Stimulated activated CD4-positive, alpha-beta T cell treated with anti-CD3 and anti-CD28 coated beads, Interleukin-12 subunit alpha, Interleukin-12 subunit beta, amount 100 ng/mL, for 48 hours (primary cell): ENCODE measurements at places on chromosomes 16 and 17.
A peak's percentile ranks its signal among the peaks of the same experiment; 100 is the strongest.

GRCh38 chr16:53714205-53715022 is 10.5 kb downstream of the FTO start:
- DNase-seq, result no peak

- no peak for DNase-seq
These were observed 572 bp downstream of the MPG start for GRCh38 chr16:78444-79150.

DNA sequence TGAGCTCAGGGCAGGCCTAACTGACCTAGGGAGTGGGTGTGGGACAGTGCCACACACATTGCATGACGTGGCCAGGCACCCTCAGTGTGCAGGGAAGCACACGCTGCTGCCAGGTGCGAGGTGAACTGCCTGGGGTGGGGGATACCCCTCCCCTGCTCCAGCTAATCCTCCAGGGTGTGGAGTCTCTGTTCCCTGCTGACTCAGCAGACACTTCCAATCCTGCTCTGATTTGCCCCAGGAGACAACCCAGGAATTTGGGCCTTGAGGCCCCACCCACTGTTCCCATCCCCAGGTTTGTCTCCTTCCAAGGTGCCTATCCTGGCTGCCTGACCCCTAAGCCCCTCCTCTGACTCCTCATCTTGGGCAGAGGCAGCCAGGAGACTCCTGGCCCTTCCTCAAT is 10.7 kb downstream of the DLX3 start:
- DNase-seq, result no peak

GRCh38 chr17:21212826-21213637 is 929 bp downstream of the TMEM11 start:
- no peak for DNase-seq

GRCh38 chr16:87762620-87763019 is 3.2 kb downstream of the KLHDC4 start:
- no peak for DNase-seq

GRCh38 chr17:42672038-42672437 is 4.8 kb downstream of the PLEKHH3 start:
- DNase-seq, result no peak

- no peak for DNase-seq
These were observed 36.2 kb downstream of the YPEL2 start for GRCh38 chr17:59367657-59368045.

GRCh38 chr16:70687671-70688245 is 1.9 kb upstream of the MTSS2 start:
- DNase-seq, result no peak

- DNase-seq, result peak; percentile 12
These were observed 628 bp downstream of the GABARAPL2 start for GRCh38 chr16:75566758-75567255.

DNA sequence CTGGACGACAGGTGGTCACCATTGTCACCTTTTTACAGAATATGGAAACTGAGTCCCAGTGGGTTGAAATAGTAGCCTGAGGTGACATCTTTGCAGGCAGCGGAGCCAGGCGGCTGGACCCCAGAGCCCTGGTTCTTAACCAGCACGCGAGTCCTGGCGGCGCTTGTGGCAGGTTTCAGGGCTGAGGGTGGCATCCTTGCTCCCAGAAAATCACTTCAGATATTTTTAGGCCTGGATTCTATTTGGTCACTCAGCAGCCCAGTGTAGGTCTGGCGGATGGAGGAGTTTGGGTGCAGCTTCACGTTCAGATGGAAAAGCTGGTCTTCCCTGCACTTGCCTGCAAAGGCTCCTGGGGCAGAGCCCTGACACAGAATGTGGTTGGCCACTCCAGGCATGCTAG is 354.0 kb downstream of the SNX29 start:
- no peak for DNase-seq

DNA sequence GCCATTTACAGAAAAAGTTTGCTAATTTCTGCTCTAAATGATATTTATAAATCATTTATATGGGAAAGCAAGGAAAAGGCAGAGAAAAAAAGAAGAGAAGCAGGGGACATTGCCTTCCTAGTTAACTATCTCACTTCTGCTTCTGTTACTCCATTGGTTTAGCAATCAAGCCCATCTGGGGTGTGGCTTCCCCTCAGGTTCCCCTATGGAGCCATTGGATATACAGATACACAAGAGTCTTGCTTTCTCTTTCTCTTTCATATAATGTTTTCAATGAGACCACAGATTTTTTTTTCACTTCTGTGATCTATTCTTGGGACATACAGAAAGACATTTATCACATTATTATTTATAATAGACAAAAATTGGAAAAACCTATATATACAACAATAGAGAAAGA is 105.6 kb upstream of the TOM1L1 start:
- DNase-seq, result no peak

DNA sequence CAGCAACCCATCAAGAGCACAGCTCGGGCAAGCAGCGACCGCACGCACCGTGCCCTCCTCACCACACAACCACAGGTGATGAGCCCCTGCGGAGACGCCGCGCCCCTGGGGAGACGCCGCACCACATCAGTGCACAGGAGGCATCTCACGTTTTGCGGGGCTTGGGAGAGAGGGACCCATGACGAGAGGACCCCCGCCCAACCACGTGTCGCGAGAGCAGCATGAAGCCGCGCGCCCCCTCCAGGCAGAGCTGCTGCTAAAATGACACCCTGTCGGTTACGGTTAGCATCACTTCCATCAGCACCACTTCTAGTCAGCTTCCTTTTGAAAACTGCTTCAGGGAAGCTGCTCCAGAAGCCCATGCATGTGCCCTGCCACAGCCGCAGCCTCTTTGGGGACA is 45.3 kb downstream of the KLHDC4 start:
- no peak for DNase-seq

DNA sequence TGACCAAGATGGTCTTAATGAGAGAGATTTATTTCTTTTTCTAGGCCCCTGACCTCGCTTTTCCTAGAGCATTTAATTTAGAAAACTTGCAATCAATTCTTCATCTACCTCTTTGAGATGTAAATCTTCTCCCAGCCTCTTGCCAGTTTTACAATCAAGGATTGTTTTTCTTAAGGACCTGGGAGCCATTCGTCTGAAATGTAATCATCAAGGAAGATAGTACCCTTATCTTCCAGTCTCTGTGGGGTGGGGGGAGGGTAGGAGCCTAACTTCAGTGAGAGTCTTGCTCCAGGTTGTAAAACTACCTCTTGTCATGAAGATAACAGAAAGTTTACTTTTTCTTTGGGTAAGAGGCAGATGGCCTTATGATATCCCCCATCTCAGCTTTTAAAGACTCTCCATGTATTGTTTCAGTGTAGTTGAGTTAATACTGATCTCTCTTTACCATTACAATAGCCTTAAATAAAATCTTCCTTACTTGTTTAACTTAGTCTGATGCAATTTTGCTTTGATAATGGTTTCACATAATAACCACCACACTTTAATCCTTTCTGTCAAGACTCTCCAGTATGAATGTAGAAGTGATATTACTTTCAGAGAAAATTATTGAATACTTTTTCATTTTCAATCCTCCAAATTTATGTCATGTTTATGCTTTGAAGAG is 110.2 kb upstream of the CPHXL start:
- no peak for DNase-seq

DNA sequence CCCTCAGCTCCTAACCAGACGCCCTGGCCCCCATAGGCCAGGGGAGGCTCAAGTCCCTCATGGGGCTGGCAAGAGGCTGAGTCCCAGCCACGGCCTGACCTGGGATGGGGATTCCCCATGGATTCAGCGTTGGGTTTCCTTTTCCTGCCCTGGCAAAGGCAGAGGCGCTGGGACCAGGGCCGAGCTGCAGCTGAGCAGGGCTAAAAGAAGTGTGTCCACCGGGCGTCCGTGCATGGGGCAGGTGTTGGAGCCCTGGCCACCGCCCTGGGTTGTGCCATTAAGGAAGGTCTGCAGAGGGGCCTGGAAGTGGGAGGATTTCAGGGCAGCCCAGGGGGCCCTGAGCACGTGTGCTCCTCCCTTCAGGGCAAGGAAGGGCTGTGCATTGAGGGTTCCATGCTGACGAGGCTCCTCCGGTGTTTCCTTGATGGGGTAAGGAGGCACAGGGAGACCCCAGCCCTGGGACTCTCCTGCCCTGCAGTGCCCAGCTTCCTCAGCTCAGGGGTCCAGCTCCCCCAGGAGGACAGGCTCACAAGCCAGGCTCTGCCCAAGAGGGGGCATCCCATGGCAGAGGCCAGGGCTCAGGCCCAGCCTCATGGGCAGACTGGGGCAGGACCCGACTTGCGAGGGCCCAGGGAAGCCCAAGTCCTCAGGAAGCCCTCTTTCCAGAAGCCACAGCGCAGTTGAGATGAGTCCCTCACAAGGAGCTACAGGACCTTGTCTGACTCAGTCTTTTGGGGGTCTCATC is 10.1 kb downstream of the TBC1D26 start:
- DNase-seq, result no peak

DNA sequence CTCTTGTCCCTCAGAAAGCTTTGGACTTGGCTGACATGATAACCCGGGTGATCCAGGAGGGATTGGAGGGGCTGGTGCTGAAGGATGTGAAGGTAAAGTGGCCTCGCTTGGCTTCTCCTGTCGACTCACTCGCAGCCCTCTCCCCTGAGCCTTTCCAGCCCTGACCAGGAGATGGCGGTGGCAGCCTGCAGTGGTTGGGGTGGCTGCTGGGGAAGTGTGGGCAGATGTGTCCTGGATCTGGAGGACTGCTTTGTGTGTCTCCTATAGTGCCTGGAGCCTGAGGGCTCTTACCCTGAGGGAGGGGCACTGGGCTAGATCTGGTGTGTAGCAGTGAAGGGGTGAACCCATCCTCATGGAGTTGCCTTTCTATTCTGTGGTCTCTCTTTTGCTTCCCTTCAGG is 17.9 kb downstream of the LIG3 start:
- DNase-seq, result peak; percentile 80

DNA sequence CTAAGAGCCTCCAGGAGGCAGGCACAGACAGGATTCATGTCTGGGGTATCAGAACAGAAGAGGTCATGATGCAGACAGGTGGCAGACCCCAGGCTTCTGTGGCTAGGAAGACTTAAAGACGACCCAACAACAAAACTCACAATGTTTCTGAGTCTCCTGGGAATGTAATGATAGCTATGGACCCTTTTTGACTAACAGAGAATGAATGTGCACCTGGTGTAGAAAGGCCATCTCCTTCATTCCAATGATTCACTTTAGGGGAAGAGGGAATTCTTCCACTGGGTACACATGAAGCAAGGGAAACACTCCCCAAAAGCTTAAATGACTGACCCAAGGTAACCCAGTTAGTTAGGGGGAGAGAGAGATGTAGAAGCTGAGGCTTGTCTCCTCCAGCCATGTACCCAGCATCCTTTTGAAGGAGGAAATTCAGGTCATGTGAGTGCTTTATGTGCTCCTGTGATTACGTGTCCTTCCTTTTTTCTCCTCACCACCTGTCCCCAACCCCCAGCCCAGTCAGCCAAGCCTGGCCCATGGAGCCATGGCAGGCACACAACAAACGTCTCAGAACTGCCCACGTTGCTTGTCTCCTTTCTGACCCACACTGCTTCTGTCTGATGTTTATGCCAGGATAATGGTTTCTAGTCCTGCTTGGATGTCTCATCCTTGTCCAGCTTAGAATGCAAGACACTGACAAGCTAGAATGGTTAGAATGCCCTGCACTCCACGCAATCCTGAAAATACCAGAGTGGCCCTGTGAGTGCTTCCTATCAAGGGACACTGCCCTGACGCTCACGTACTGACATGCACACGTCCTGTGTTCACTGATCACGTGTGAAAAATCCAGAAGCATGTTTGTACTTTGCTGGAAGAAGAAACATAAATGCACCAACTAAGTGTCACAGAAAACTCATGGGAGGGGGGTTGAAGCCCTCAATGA is 156.4 kb downstream of the ZFHX3 start:
- DNase-seq, result no peak

DNA sequence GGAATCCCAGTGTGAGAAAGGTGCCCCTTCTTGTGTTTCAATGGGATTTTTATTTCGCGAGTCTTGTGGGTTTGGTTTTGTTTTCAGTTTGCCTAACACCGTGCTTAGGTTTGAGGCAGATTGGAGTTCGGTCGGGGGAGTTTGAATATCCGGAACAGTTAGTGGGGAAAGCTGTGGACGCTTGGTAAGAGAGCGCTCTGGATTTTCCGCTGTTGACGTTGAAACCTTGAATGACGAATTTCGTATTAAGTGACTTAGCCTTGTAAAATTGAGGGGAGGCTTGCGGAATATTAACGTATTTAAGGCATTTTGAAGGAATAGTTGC is 567 bp downstream of the UBB start:
- no peak for DNase-seq

- no peak for DNase-seq
These were observed at the start of gene MPRIP for GRCh38 chr17:17042384-17042736. MPRIP (plus strand) TSS chr17:17042457; CDS start chr17:17042849, 392 bp downstream.

DNA sequence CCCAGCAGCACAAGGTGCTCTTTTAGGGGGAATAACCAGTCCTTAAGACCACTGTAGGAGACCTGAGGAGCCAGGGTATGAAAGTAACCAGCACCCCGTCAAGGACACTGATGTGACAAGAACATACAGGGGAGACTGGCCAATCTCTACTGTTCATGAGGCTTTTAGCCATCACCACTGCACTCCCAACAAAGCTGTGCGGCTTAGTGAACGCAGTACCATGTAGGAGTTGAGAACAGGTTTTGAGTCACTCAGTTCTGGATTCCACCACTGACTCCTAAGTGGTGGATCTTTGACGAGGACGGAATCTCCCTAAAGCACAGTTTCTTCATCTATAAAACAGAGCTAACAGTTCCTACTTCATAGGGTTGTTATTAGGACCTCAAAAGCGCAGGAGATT is 26.8 kb downstream of the COG4 start:
- peak; percentile 26 for DNase-seq

DNA sequence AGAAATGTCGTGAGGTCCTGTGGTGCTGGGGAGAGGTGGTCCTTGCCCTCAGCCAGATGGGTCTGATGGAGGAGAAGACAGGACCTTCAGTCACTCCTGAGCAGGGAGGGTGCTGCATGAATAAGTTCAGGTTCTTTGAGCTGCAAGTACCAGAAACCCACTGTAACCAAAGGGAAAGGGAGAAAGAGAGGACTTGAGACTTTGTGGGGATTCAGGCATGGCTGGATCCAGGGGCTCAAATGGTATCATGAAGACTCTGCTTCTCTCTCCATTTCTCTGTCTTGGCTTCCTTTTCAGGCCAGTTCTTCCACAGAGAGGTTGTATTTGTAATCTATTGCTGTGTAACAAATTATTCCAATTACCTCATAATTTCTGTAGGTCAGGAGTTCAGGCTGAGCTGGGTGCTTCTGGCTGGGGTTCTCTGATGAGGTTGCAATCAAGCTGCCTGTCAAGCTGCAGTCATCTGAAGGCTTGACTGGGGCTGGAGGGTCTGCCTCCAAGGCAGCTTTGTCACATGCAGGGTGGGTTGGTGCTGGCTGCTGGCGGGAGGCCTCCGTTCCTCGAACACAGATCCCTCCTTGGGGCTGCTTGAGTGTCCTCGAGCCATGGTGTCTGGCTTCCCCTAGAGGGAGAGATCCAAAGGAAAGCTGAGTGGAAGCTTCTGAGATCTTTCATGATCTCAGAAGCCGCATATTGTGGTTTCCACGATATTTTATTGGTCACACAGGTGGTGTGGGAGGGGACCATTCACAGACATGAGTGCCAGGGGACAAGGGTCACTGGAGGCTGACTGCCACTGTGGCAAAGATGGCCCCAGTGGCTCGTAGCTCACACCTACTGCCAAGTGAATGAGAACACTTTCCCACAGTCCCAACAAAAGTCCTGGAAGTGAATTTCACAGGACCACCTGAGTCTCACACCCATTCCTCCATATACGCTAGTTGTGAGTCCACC is 5.9 kb upstream of the ADCY7 start:
- no peak for DNase-seq
